ENCODE measurements at places on chromosomes 3 and 15. TPM values are rescaled to one million over a fixed set of nuclear protein-coding genes. Genes with fewer than 3 reads are reported as not detected.

DNA sequence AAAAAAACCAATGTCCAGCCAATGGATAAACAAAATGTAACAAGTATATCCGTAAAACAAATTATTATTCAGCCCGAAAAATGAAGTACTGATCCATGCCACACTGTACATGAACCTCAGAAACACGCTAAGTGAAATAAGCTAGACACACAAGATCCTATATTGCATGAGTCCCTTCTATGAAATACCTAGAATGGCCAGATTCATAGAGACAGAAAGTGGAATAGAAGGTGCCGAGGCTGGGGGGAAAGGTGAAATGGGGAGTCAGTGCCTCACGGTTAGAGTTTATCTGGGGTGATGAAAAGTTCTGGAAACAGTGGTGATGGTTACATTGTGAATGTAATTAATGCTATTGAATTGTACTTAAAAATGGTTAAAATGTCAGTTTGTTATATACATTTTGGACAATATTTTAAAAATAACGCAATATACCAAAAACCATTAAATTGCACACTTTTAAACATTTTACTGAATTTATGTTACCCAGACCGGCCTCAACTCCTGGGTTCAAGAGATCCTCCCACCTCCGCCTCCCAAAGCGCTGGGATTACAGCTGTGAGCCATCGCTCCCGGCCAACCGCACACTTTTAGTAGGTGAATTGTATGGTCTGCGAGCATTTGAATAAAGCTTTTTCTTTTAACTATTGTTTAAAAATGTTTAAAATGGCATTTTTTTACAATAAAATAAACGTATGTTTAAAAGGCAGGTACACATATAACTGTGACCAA is 2.1 kb downstream of the RNF168 start:
- DNase-seq = peak; percentile 40

DNA sequence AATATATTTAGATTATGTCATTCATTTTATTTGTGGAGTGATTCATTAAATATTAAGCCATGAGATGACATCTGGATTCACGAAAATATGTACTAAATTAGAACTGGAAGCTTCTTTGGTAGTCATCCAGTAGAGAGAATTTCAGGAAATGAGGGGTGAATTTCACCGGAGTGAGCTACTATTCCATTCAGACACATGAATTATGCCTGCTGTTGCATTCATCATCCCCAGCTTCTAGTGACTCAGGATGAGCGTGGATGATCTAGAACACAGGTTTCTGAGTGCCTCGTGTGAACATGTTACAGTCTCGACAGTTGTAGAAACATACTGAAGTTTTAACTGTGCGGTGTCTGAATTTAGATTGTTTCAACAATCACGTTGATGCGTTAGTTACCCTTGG is 42.9 kb upstream of the GABRG3 start:
- DNase-seq = no peak

DNA sequence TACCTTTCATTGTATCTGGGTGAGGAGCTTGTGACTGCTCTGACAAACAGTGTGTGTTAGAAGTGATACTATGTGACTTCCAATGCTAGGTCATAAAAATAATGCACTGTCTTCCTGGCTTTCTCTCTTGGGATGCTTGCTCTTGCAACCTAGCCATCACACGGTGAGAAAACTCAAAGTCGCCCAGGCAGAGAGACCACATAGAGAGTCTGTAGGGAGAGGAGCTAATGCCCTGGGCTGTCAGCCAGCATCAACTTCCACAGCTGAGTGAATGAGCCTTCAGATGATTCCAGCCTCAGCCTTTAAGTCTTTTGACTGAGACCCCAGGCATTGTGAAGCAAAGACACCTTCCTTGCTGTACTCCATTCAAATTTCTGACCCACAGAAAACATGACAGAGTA is 220.6 kb upstream of the SGO1 start:
- DNase-seq = no peak

GRCh38 chr15:93719921-93720351 is 511.4 kb upstream of the MCTP2 start:
- no peak for DNase-seq

DNA sequence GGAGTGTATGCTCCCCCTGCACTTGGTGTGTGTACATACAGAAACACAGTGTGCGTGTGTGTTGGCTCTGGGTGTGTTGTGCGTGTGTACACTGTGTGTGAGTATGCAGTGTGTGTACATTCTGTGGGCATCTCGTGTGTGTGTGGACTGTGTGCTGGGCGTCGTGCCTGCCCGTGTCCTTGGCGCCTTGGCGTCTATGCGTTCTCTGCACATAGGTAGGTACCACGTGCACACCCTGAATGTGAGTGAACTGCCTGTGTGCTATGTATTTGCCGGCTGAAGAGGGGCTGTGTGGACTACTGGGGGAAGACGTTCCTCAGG is 481 bp upstream of the ECE2 start:
- DNase-seq = no peak

- DNase-seq = no peak
Observed at GRCh38 chr3:84600703-84601225, 358.0 kb upstream of the CADM2 start.

GRCh38 chr3:112811131-112811884 is 35.4 kb downstream of the CD200R1L start:
- peak; percentile 21 for DNase-seq

GRCh38 chr3:161148832-161149475 is 43.8 kb upstream of the B3GALNT1 start:
- no peak for DNase-seq

GRCh38 chr15:72353266-72353665 is 22.5 kb downstream of the HEXA start:
- DNase-seq = no peak

- DNase-seq = no peak
Observed at GRCh38 chr15:35880896-35881295, 334.9 kb upstream of the DPH6 start.

- no peak for DNase-seq
Observed at GRCh38 chr3:66655044-66655443, 154.2 kb upstream of the LRIG1 start.

POLQ gene
- total RNA-seq = 12.5 TPM

ADAMTS17 gene
- total RNA-seq = 8.3 TPM

TMEM40 gene
- not detected for total RNA-seq

FAM107A gene
- 5.1 TPM for total RNA-seq
